ENCODE measurements at places on chromosomes 2 and 18.

- DNase-seq, result no peak
These were observed 260.0 kb upstream of the FN1 start for GRCh38 chr2:215695861-215696260.

DNA sequence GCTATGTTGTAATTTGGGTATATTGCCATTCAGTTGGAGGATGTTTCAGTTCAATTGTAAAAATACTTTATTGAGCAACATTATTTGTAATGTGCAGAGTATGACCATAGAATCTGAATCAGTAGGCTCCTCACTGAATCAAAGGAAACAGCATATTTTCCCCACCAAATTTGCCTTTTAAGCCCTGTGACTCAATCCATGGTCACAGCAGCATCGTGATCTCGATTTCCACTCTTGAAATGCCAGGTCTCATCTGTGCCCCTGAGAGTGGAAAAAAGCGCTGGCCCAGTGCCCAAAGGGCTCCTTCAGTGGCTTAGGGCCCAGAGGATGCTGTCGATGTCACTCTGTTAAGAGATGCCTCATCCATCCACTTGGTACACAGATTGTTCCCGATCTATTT, 57.5 kb downstream of the FHOD3 start:
- DNase-seq, result no peak

DNA sequence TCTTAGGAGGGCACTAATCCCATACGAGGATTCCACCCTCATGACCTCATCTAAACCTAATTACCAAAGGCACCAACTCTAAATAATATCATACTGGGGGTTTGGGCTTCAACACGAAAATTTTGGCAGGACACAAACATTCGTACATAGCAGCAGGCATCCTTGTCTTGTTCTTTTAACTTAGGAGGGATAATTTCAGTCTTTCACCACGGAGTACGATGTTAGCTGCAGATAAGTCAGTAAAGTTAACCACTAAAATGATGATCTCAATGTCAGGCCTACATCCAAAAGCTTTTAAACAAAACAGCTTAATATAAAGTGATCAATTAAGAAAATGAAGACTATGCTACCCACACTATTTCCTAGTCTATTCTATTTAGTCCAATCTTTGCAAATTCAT, 74.9 kb downstream of the ID2 start:
- no peak for DNase-seq

- DNase-seq, result no peak
These were observed 233.5 kb downstream of the DYM start for GRCh38 chr18:49227001-49227380.

- DNase-seq, result no peak
These were observed 39.4 kb downstream of the SLC14A2 start for GRCh38 chr18:45654677-45655076.

DNA sequence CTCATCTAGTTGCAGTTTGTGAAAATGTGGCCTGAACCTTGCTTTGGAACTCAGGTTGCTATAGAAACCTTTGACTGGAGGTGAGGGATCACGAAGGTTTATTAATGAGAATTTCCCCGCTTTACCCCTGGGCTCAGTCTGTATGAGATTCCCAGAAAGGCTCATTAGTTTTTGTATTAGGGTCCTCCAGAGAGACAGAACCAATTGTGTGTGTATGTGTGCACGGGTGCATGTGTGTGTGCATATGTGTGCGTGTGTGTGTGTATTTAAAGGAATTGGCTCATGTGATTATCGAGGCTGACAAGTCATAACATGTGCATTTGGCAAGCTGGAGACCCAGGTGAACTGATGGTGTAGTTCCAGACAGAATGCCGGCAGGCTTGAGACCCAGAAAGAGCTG, 113.8 kb upstream of the DLX2 start:
- no peak for DNase-seq

GRCh38 chr2:227479865-227480475, 8.0 kb downstream of the AGFG1 start:
- DNase-seq, result peak; percentile 50

DNA sequence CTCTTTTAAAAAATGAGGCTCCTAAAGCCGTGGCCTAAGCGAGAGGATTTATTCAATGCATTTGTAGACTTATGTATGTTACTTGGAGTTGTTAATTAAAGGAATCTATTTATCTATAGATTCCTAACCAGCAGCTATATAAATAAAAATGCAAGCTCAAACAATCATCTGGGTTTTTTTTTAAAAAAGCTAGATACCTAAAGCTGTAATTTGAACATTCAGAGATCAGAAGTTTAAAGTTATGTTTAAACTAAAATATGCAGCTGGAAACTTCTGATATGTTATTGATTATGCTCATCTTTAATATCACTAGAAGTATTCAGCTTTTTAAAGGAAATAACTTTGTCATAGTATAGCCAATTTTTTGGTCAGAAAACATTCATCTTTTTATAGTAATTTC, 1.0 kb downstream of the MEIS1 start:
- no peak for DNase-seq

- no peak for DNase-seq
These were observed 109.7 kb upstream of the SP3 start for GRCh38 chr2:174074831-174075230.

GRCh38 chr18:42644729-42645131, 470.8 kb downstream of the RIT2 start:
- DNase-seq, result no peak

DNA sequence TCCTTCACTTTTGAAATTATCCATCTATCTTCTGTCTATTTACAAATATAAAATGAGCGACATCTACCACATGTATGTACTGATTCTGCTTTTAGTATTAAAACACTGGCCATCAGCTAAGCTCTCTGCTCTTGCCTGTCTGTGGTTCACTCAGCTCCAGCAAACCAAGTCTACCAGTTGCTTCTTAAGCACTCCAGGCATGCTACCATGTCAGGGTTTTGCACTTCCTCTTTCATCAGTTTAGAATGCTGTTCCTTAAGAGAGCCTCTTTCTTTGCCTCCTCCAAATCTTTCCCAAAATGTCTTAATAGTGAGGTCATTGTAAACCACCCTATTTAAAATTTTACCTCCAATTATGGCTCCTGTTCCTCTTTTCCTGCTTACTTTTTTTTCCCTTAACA, 59.5 kb downstream of the SCN3A start:
- DNase-seq, result no peak

- peak; percentile 95 for DNase-seq
These were observed 235.7 kb downstream of the CDCA7 start for GRCh38 chr2:173590276-173590861.

- DNase-seq, result no peak
These were observed 615.5 kb upstream of the SETBP1 start for GRCh38 chr18:44065206-44065605.

GRCh38 chr2:147487286-147487977, 357.4 kb upstream of the ACVR2A start:
- no peak for DNase-seq

DNA sequence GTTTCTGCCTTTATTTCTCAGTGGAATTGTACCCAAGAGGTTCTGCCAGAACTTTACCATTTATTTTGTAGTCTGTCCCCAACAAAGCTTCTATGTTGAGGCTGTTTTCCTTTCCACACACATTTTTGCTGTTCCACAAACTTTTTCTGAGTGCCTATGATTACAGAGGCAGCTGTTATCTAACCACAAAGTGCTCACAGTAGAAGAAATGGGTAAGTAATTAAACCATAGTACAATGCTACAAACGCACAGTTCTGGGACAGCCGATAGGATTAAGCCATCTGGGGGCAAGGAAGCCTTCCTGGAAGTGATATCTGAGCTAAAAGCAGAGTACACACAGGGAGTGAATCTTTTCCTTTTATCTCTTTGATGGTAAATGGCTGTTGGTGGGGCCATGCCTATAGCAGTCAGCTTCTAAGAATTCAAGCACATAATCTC, 3.9 kb upstream of the MGAT4A start:
- DNase-seq, result no peak

DNA sequence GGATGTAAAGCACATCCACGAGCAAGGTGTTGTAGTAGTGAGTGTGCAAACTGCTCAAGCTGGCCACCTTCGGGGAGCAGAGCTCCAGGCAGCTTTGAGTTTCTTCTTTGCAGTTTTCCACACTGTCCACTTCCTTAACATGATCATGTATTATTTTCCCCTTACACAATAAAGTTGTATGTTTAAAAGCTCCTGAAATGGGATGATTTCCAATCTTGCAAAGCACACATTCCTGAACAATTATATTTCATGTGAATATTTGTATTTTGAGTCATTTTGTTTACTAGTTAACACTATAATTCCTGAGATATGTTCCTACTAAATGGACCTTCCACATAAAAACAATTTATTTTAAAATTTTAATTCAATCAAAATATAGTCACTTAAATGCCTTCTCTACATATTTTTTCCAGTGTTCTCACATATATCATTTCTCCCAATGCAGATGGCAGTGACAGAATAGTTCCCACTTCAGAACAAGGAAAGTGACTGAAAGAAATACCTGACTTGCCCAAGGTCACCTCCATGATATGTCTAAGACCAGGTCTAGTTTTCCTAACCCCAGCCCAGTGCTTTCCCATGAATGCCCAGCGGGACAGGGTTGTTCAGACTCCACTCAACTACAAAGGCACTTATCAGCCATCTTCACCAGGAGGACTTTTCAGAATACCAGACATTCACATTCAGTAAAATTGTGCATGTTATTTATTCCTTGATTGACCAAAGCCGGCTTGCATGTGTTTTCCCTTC, 5.5 kb downstream of the CYB5A start:
- DNase-seq, result no peak

- no peak for DNase-seq
These were observed 58.8 kb upstream of the DYNAP start for GRCh38 chr18:54532222-54532621.

DNA sequence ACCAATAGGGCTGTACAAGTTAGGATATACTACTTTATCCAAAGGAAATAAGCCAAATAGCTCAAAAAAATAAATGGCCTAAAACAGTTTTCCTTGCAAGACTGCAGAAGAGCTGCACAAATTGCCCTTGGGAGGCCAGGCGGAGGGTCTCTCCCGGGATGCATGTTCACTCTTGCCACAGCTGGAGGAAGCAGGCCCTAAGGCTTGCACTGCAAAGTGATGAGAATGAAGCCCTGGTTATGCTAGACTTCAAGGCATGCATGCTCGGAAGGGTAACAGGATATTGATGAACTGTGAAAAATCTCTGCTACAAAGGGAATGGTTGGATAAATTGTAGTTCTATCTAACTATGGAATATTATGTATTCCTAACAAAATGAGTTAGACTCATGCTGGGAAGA, 27.5 kb upstream of the LDLRAD4 start:
- DNase-seq, result no peak

- no peak for DNase-seq
These were observed 48.5 kb downstream of the C2orf74 start for GRCh38 chr2:61210332-61210981.

- peak; percentile 50 for DNase-seq
These were observed 400 bp downstream of the CCDC88A start for GRCh38 chr2:55419233-55419678.

- peak; percentile 32 for DNase-seq
These were observed 281.0 kb downstream of the AFF3 start for GRCh38 chr2:99861376-99861760.

- DNase-seq, result no peak
These were observed 7.4 kb upstream of the AGPS start for GRCh38 chr2:177385151-177385550.

DNA sequence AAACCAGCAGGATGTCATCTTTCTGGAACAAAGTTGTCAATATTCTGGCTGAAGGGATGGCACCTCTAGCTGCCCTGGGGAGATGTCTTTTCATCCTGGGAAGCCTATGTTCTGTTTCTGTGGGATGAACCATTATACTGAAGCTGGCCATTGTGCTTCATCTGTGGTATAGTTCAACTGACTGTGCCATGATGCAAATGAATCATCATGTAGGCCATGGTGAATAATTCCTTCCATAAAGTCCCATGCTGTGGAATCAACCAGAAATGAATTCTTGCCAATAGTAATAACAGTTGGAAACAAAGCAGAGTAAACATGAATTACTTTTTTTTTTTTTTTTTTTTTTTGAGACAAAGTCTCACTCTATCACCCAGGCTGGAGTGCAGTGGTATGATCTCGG, 64.1 kb upstream of the CNGA3 start:
- no peak for DNase-seq

GRCh38 chr2:216619411-216620393, 13.5 kb upstream of the IGFBP2 start:
- no peak for DNase-seq

DNA sequence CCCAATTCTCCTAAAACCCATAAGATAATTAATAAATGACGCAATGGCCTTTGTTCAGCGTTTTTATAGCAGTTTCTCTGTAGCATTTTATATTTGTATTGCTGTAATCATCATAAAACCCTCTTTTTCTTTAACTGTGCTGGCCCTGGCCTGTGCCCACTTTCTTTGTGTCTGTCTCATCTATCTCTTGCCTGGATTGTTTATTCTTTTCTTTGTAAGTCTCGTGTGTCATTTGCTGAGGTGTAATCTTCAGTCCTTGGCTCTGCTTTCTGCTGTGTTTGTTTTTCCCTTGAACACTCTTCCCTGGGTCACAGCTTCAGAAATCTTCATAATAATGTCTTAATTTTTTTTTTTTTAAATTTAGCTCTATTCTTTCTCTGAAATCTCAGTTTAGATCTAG, 525.8 kb upstream of the LINC00305 start:
- DNase-seq, result no peak

DNA sequence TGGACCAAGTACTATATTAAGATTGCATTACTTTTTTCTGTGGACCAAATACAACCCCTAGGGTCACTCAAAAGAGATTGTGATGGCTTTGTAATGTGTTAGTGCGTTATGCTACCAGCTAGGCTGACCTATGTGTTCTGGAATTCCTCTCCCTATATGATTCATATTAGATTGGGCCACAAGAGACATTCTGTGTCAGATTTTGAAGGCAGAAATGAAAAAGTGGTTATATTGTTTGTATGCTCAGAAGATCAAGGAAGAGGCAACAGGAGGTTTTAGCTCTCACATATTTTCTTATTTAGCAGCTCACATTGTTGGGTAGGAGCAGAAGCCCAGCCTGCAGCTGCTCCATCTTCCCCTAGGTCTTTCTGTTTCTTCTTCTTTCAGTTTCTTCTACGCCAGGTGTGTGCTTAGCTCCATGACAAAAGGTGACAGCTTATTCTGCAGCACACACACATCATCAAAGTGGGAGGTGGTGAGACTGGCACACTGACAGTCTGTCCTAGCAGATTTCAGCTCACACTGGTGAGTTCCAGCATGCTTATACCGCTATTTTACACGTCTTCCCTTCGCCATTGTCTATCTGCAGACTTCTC, 156.8 kb upstream of the UBE2E3 start:
- DNase-seq, result no peak

- DNase-seq, result no peak
These were observed 18.2 kb downstream of the IFIH1 start for GRCh38 chr2:162300266-162300665.

DNA sequence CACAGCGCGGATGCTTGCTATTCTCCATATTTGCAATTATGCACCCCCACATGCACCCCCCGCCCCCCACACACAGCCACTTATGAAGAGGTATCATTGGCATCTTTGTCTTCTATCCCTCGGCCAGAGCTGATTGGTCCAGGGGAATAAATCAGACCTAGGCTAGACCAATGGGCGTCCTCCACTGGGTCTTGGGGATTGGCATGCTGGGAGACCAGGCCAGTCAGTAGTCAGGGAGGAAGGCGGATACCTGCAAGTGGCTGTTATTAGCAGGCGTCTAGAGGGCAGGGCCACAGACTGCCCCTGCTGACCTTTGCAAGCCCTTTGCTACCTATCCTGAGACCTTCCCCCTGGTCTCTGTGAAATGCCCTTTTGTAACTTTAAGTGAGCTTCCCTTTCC, 30.0 kb downstream of the ATOH8 start:
- DNase-seq, result no peak
